ENCODE measurements at places on chromosomes 6 and 20. TPM values are rescaled to one million over a fixed set of nuclear protein-coding genes. Genes with fewer than 3 reads are reported as not detected.

DNA sequence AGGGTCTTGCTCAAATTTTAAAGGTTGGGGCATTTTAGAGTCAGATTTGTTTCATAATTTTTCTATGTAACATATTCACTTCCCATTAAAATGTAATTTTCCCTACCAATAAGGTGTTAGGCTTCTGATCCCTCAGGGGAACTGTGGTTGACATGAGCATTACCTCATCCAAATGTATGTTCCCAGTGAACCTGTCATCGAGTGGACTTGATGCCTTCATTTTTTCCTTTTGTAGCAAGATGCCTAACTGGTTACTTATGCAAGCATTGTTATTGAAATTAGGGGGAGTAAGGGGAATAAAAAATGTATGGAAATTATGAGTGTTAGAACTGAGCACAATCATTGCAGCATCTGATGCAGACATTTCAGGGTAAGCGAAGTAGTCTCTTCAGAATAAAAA lies 360.5 kb downstream of the BCKDHB start:
- DNase-seq = no peak

GRCh38 chr20:29744071-29744470 lies 1513.4 kb upstream of the DEFB115 start:
- no peak for DNase-seq

DNA sequence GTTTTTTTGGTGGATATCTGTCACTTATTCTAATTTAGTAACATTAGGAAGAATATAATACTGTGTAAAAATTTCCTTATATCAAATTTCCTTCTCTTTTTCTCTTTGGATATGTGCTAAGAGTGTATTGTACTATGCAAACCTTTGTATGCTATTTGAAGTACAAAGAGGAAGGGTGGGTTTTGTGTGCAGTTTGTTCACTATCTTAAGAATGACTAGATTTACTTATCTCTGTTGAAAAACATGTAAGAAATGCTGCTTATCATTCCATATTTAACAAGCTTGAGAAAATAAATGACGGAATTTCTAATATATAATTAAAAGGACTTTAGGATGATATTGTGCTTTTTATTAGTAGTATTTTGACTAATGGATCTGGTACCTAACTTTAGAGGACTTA lies 13.1 kb downstream of the CD2AP start:
- no peak for DNase-seq

Gene MAP3K4
- 38.4 TPM for polyA plus RNA-seq

Gene WFDC5
- polyA plus RNA-seq = not detected

Gene PSORS1C2
- not detected for polyA plus RNA-seq

Gene RAMACL
- 3.2 TPM for polyA plus RNA-seq

Gene RAD21L1
- polyA plus RNA-seq = not detected
